NCI-H1694 treated with DMSO at 0.1 percent for 48 hours (cell line): ENCODE measurements at places on chromosomes 6 and 20.

GRCh38 chr6:51820555-51820954 is 266.9 kb downstream of the PKHD1 start:
- DNase-seq, result no peak

DNA sequence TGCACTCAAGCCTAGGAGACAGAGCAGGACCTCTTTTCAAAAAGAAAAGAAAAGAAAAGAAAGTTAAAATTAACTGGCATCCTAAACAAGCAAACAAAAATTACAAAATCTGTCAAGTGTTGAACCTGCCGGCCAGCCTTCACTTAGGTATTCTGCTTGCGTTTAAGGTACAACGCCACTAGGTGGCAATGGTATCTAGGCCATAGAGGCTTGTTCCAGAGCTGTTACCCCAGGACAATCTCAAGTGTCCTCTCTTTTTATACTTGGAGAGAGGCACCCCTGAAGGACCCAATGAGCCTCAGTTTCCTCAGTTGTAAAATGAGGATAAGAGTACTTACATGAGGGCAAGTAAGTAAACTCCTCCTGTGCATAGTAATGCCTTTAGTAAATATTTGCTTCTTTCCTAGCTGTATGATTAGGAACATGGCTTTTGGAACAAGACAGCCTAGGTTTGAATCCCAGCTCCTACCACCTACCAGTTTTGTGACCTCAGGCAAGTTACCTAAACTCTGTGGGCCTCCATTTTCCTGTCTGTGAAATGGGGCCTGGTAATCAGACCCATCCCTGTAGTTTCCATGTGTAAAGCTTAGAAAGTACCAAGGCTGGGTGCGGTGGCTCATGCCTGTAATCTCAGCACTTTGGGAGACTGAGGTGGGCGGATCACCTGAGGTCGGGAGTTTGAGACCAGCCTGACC is 5.8 kb upstream of the PACSIN1 start:
- peak; percentile 53 for DNase-seq

DNA sequence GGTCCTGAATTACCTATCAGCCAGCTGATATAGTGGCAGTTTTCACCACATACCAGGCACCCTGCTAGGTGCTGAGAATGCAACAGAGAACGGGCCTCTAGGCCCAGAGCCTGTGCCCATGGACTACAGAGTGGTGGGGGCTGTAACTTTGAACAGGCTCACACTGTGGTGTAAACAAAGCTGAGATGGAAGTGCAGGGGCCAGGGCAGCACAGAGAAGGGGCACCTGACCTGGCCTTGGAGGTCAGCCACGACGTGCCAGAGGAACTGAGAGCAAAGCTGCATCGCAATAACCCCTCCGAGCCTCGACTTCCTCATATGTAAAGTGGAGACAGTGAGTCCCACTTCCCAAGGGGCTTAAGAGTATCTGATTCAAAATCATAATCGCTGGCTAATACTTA is 105.8 kb downstream of the MAFB start:
- DNase-seq, result no peak

GRCh38 chr6:128307671-128308070 is 212.7 kb downstream of the PTPRK start:
- DNase-seq, result no peak

DNA sequence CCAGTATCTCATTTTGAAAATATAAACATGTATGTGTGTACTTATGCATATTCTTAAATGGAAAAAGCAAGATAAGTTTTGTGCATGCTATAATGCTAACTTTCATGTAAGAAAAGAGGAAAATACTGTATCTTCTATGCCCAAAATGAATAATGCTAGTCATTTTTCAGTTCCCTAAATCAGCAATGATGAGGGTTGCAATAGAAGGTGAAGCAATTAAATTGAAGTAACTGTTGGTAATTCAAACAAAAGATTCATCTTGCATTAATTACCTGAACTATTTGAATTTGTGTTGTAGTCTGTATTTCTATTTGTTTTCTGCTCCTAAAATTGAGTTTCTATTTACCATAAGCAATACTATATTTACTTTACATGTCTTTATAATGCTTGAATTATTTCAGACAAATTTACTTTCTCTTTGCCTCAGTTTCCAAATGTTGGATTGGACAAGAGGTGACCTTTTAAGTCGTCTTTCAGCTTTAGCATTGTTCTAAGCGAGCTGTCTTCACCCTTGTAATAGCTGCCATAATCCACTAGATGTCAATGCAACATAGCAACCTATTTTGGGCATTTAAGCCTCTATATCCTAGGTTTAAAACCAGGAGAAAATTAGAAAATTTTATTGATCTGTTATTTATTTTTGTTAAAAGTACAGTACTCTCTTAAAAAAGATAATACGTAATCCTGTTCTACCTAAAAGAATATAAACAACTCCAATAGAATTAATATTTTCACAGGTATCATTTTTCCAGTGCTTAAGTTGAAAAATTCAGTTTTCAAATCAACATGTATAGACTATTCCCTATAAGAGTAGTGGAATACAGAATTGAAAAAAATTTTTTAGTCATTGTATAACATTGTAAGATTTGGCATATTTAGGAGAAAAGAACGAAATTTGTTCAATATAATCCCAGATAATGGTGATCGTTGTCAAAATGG is 52.3 kb upstream of the IFNGR1 start:
- peak; percentile 76 for DNase-seq

DNA sequence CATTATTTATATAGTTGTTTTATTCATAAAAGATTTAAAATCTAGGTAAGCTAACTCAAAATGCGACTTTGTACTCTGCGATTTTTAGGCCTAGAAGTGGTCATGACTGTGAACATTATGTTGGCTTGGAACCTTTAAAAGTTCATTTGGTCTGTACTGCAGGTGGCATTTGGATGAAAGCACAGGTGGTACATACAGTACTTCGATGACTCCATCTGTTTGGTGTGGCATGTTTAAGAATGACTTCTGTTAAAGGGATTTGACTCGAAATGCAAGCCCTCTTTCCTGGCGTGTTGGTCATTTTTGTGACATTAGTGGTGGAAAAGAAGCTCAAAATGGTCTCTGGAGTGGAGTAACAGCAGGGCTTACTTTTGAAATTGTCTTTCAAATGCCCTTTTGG is 118.1 kb downstream of the UST start:
- DNase-seq, result no peak

GRCh38 chr6:25794784-25795183 is 37.1 kb downstream of the SLC17A1 start:
- no peak for DNase-seq

- DNase-seq, result no peak
Measured at GRCh38 chr20:19958928-19959327, 58.2 kb upstream of the NAA20 start.

DNA sequence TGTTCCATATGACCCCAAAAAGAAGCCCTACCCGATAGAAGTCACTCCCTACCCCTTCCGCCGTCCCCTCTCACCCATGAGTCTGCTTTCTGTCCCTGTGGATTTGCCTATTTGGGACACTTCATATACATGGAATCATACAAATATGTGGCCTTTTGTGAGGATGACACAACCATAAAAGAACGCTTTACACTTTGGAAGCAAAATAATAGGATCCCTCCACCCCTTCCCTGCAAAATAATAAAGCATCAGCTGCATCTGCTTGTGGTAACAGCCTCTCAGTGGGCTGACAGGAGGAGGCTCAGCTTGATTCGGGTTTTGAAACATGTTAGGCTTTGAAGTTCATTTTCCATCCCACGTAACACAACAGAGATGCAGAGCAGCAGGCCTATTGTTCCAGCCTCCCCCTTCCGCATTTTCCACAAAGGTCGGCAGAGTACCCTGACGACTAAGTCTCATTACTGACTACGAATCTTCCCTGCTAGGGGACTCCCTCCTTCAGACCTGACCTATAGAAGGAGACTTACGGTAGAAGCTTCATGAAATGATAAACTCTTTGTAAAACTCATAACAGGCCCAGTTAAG is 99.1 kb downstream of the ALDH8A1 start:
- no peak for DNase-seq

- no peak for DNase-seq
Measured at GRCh38 chr20:51131811-51132210, 108.9 kb upstream of the KCNG1 start.

GRCh38 chr6:53148684-53149083 is at the start of gene GCM1:
Gene GCM1, minus strand, starts transcription at chr6:53148841. Its CDS starts 3,209 bp downstream, at chr6:53145632.
- DNase-seq, result no peak

DNA sequence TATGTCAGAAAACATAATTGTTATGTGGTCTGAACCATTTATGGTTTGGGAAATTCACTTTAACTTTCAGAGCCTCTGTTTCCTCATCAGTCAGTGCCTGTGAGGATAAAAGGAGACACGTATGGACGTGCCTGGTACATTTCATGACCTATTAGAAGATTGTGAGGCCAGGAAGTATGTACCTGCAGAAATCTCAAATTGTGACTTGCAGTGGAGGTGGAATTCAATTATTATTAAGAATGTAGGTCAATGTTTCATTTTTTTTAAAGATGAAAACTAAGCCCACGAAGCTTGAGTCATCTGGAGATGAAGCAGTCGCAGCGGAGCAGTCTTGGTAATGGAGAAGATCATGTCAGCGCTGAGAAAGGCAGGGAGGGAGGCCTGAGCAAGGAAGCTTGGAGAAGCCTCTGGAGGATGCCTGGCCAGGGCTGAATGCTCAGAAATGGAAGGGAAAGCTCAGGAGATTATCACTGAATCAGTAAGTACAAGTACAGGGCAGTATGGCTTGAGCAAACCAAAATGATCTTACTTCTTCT is 3.9 kb upstream of the DSE start:
- no peak for DNase-seq

DNA sequence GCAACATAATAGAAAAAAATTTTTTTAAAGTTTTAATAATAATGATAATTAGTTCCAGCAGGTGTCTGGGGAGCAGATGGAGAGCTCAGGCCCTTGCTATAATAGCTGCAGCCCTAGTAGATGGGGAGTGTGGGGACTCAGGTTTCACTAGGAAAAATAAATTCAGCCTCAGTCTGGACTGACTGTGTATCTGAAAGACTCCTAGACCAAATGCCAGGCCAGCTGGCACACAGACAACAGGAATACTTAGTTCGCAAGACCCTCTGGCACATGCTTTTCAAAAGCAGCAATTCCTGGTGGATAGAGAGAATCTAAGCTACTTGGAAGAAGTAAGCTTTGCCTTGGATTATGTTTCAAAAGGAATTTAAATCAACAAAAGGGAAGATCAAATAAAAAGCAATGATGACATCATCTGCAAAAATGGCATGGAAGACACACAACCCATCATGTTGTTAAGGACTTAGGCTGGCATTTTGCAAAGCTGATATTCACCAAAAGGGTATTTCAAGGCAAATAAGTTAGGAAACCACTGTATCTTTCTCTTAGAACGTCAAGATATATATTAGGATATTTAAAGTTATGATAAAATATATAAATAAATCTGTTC is 107.8 kb downstream of the RNGTT start:
- DNase-seq, result peak; percentile 23

DNA sequence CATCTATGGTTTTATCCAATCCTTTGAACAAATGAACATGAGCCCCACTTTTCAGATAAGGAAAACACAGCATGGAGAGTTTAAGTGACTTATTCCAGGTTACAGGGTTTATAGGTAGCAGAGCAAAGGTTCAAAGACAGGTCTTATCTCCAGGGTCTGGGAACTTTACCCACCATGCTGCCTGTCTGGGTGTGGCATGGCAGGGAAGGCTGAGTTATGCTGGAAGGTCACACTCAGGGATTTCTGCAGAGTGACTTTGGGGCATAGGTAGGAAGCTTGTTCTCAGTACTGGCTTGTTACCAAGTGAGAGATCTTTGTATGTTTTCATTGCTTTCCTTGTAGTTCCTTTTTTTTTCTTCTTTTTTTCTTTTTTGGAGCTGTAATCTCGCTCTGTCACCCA is 1.8 kb downstream of the ZNF831 start:
- no peak for DNase-seq

- no peak for DNase-seq
Measured at GRCh38 chr6:135424385-135424784, 73.2 kb downstream of the AHI1 start.

DNA sequence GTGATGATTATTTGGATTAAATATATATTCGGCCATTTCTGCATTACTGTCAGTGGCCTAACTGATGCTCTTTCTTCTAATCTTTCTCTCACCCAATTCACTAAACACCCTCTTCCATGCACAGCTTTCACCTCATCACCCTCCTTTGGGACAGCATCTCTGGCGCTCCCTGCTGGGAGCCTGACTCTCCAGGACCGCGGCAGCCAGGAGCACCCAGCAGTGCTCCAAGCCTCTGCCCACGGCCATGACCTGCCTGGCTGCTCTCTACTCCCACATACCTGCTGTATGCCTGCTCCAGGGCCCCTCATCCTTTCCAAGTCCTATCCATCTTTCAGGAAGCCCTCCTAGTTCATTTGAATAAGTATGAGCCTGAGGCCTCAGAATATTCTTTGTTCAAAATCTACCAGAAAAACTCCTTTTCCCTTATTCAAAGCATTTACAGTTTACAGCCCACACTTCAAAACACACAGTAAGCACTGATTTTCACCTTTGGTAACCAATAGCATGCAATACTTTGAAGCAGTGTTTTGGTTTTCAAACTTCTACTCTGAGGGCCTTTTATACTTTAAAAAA is 15.2 kb downstream of the CTCFL start:
- DNase-seq, result no peak

DNA sequence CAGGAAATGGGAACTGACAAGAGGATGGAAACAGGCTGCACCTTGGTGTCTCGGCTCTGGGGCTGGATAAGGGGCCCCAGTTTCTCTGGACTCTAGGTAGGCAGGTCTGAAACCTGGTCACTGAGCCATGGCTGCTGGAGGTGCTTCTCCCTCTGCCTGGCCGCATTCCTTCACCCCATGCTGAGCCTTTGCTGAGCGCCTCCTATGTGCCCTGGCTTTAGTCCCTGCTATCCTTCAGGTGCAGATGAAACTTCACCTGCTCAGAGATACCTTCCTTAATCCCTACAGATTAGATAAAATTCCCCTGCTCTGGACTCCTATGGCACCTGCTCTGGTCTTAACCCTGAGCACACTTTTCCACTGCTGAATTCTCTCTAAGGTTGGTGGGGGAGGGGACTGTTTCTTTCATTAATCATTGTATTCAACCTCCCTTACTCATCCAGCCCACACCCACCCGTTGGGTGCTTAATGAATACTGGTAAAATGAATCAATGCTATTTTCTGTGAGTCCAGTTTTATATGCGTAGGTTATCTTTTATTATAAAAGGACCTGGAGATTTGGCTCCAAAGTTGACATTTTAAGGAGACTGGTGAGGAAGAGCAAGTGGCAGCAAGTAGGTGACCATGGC is 19.3 kb downstream of the MYLK4 start:
- DNase-seq, result no peak

DNA sequence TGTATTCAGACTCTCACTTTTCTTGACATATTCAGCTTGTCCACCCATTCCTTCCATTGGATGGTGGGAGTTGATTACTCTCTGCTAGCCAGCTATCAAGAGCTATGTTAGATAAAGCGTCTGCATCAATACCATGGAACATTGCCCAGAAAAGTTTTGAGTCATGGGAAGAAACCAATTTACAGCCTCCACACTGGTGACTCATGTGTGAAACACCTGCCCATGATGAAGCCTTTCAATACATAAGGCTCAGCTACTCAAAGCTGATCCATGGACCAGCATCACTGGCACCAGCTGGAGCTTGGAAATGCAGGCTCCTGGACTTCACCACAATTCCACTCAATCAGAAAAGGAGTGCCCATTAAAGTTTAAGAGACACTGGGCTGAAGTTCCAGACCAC is 16.1 kb downstream of the PLA2G7 start:
- DNase-seq, result no peak

- no peak for DNase-seq
Measured at GRCh38 chr6:5718231-5718947, 288.3 kb downstream of the NRN1 start.

GRCh38 chr20:11748436-11748835 is 169.3 kb upstream of the BTBD3 start:
- DNase-seq, result no peak
